ENCODE measurements at places on chromosomes 7 and 10. TPM values are rescaled to one million over a fixed set of nuclear protein-coding genes. Genes with fewer than 3 reads are reported as not detected.

Gene CAV1
- 291 TPM for total RNA-seq

Gene CLRN3
- total RNA-seq = not detected

Gene UPK3BL2
- 9.8 TPM for total RNA-seq

Gene MBL2
- not detected for total RNA-seq

Gene PRR15
- total RNA-seq = 1.1 TPM

Gene EVX1
- total RNA-seq = not detected

Gene GRM8
- total RNA-seq = not detected

Gene NAT16
- total RNA-seq = not detected

Gene HOXA7
- 6.7 TPM for total RNA-seq

Gene UNC5B
- 7.1 TPM for total RNA-seq

Gene TSPAN13
- 7.8 TPM for total RNA-seq

Gene FAM20C
- total RNA-seq = 56.6 TPM

Gene SPAM1
- not detected for total RNA-seq

Gene FXYD4
- total RNA-seq = not detected

Gene ANKRD7
- total RNA-seq = 0.93 TPM

Gene HOXA11
- total RNA-seq = 1.1 TPM

Gene CASD1
- total RNA-seq = 17.5 TPM

Gene GBX1
- not detected for total RNA-seq

Gene MYOF
- 227 TPM for total RNA-seq

Gene PLAC9
- total RNA-seq = 155 TPM

Gene SUN3
- total RNA-seq = not detected

Gene PRTFDC1
- total RNA-seq = 14.4 TPM

Gene IFIT1B
- 1.1 TPM for total RNA-seq

Gene HIBADH
- total RNA-seq = 25.8 TPM

Gene ADAM12
- 2.8 TPM for total RNA-seq

Gene OGDHL
- not detected for total RNA-seq

Gene AKR1B1
- total RNA-seq = 53.7 TPM

Gene THSD7A
- total RNA-seq = 6.6 TPM

Gene AKR1C4
- total RNA-seq = not detected

Gene PCDH15
- total RNA-seq = 0.60 TPM

Gene SHH
- not detected for total RNA-seq

Gene STEAP1
- total RNA-seq = 37.9 TPM

Gene USP6NL
- 11.2 TPM for total RNA-seq

Gene LLCFC1
- not detected for total RNA-seq

Gene ZMIZ2
- 67.1 TPM for total RNA-seq

Gene CALHM1
- not detected for total RNA-seq

Gene TMED4
- 52.5 TPM for total RNA-seq

Gene NANOS1
- 1.5 TPM for total RNA-seq

Gene LDB3
- total RNA-seq = 27.9 TPM

Gene IRF5
- total RNA-seq = 10.3 TPM

Gene GHRHR
- 1.2 TPM for total RNA-seq

Gene ZNF33B
- 11.1 TPM for total RNA-seq

All from posterior vena cava (tissue), 2 donors.